ENCODE measurements at places on chromosomes 3 and 15. TPM values are rescaled to one million over a fixed set of nuclear protein-coding genes. Genes with fewer than 3 reads are reported as not detected.

Gene SCAANT1
- total RNA-seq: not detected

GRCh38 chr3:158710601-158711000 lies 21.7 kb downstream of the RARRES1 start:
- DNase-seq: no peak

Gene ABI3BP
- total RNA-seq: 64.8 TPM

DNA sequence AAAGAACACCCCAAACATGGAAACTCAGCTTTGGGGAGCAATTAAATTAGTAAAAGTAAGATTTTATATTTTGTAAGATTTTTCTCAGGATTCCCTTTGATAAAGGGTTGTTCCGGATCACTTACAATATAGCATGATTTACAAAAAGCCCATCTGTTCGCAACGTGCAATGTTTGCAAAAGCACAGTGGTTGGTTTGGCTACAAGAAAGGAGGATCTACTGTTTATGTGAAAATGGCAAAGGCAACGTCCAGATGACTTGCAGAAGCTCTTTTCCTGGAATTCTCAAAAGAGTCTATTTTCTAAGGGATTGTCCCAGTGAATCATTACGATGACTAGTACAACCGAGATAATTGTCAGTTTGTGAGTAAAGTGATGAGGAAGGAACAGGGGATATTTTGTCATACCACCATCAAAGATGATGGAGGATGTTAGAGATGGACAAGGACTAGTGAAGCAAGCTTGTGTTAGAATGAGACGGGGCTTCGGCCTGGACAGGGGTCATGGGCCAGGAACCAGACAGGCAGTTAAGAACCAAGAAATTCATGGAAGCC lies 71.6 kb downstream of the CRYGS start:
- peak; percentile 3 for DNase-seq
